ENCODE measurements at places on chromosomes 6 and 20.

GRCh38 chr6:159645640-159646039, 47.4 kb downstream of the SOD2 start:
- no peak for DNase-seq

GRCh38 chr6:113855500-113856374, 1.4 kb upstream of the MARCKS start:
- peak; percentile 69 for DNase-seq

DNA sequence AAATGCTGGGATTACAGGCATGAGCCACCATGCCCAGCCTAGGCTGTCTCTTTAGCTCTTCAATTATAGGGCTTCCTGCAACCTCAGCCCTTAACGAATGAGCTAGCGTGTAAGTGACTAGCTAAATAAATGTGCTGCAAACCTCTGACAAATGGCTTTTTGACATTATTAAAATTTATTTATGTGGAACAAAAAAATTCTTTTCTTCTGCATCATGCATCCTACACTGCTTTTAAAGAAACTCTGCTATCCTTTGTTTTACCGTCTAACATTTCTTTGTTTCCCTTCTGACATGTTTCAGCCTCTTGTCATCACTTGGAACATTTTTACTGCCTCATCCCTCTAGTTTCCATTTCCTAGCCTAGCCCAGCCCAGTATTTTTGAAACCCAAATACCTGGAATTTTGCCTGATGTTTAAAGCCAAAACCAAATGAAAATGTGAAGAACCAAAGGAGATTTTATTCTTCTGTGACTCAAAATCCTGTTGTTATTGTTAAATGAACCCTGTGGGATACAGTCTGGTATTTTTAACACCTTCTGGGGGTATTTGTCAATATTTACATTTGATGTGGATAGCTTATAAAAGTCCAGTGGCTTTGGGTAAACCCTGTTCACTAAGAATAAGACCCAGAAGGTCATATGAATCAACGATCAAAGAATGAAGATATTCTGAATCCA, 9.5 kb downstream of the NT5E start:
- DNase-seq = peak; percentile 95

- peak; percentile 77 for DNase-seq
Observed at GRCh38 chr6:158605266-158605878, 39.2 kb downstream of the DYNLT1 start.

- peak; percentile 58 for DNase-seq
Observed at GRCh38 chr20:59032713-59033059, 551 bp upstream of the ATP5F1E start.

- DNase-seq = no peak
Observed at GRCh38 chr20:40835321-40835720, 146.3 kb upstream of the MAFB start.

Measured in EH (cell line).